ENCODE measurements at places on chromosomes 12 and 14. TPM values are rescaled to one million over a fixed set of nuclear protein-coding genes. Genes with fewer than 3 reads are reported as not detected.

DNA sequence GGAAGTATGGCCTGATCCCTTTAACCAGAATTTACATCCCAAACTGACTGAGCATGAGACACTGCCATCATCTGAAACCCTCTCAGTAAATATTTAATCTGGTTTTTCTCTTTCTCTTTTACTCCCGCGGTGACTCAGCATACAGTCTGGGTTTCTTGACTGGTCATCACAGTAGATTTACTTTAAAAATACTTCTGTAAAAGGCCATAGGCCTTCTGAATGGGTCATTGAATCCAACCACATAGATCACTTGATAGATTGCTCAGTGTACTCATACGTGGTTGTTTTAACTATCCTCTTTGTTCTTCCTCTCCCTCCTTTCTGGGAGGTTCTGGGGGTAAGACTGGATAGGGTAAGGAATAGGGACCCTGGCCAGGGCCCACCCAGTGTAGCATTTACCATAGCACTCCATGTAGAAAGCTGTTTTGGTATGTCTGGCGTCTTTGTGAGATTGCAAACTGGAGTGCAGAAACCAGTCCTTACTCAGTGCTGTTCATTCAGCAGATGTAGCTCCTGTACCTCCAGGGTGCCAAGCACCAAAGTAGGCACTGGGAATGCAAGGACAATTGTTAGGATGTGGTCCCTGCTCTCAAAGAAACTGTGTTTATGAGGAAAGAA lies 165.7 kb downstream of the SRGAP1 start:
- H3K4me3 ChIP-seq: no peak overlapping the region
- H3K4me1 ChIP-seq: peaks cover 12% of the 10 kb centered on the region
- H3K27ac ChIP-seq: no peak overlapping the region
- H3K36me3 ChIP-seq: no peaks in the 10 kb centered on the region

- DNase-seq: no peak
- peaks cover 5% of the 10 kb centered on the region for H3K4me1 ChIP-seq
- H3K4me3 ChIP-seq: no peak overlapping the region
- no peaks in the 10 kb centered on the region for H3K36me3 ChIP-seq
- H3K27me3 ChIP-seq: peaks cover 5% of the 10 kb centered on the region
These were observed 3.8 kb downstream of the TMEM179 start for GRCh38 chr14:104600805-104601204.

DNA sequence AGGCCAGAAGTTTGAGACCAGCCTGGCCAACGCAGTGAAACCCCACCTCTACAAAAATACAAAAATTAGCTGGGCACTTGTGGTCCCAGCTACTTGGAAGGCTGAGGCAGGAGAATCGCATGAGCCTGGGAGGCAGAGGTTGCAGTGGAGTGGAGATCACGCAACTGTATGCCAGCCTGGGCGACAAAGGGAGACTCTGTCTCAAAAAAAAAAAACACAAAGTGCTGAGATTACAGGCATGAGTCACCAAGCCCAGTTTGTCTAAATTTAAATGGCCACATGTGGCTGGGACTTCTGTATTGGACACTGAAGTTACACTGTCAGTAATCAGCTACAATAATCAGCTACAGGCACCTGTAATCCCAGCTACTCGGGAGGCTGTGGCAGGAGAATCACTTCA lies 100.9 kb upstream of the AEBP2 start:
- no peaks in the 10 kb centered on the region for H3K4me1 ChIP-seq
- no peaks in the 10 kb centered on the region for H3K27me3 ChIP-seq
- H3K27ac ChIP-seq: no peak overlapping the region
- peaks cover 10% of the 10 kb centered on the region for H3K36me3 ChIP-seq
- no peak for DNase-seq
- no peak overlapping the region for H3K4me3 ChIP-seq

ACVR1B gene
- 41.7 TPM for total RNA-seq

BICDL1 gene
- total RNA-seq: 5.2 TPM

DNA sequence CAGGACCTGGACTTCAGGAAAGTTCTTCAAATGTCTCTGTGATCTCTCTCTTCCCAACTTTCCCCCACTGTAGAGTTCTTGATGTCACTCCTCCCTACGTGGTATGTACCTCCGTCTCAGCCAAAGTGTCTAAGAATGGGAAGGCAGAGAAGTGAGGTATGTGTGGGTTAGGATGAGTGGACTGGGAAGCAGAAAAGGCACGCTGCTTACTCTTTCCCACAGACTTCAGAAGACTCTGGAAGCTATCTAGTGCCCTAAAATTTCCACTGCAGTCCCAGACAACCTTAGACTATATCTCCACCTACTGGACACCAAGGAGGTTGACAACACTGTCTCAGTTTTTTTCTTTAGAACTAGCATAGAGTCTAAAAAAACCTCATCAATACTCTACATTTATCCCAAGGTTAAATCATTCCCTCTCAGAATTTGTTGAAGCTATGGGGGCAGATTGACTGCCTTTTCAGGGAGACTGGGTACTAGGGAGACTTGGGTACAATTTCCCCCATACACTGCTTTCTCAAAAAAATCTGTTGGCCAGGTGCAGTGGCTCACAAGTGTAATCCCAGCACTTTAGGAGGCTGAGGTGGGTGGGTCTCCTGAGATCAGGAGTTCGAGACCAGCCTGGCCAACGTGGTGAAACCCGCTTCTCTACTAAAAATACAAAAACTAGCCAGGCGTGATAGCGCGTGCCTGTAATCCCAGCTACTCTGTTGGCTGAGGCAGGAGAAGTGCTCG lies 20.6 kb upstream of the ITGA5 start:
- no peaks in the 10 kb centered on the region for H3K4me1 ChIP-seq
- H3K36me3 ChIP-seq: no peaks in the 10 kb centered on the region
- H3K27me3 ChIP-seq: no peaks in the 10 kb centered on the region
- DNase-seq: peak; percentile 78
- no peak overlapping the region for H3K27ac ChIP-seq

MGAT4C gene
- 1.2 TPM for total RNA-seq

CCND2 gene
- 93.9 TPM for total RNA-seq

EIF2S1 gene
- 72.7 TPM for total RNA-seq

GALNT6 gene
- total RNA-seq: 36.0 TPM

DNA sequence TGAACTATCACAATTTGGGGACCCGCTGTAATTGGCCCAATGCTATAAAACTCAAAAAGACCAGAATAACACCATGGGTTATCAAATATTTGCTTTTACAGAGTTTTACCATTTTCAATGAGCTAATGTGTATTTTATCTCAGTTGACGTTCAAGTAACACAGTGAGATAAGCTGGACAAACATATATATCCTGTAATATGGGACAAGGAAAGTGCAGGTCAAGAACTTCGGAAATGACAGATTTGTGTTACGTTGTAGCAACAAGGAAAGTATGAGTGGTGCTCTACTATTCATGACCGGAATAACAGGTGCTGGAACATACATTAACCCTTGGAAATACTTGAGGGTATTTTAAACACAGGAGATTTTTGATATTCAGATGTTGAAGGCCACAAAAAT lies 566.4 kb upstream of the FLRT2 start:
- H3K4me1 ChIP-seq: no peaks in the 10 kb centered on the region
- peaks cover 58% of the 10 kb centered on the region for H3K27me3 ChIP-seq
- no peaks in the 10 kb centered on the region for H3K36me3 ChIP-seq
- H3K4me3 ChIP-seq: no peak overlapping the region
- DNase-seq: peak; percentile 66
- H3K27ac ChIP-seq: no peak overlapping the region

DNAI7 gene
- 11.9 TPM for total RNA-seq

FAIM2 gene
- total RNA-seq: 0.57 TPM

DNA sequence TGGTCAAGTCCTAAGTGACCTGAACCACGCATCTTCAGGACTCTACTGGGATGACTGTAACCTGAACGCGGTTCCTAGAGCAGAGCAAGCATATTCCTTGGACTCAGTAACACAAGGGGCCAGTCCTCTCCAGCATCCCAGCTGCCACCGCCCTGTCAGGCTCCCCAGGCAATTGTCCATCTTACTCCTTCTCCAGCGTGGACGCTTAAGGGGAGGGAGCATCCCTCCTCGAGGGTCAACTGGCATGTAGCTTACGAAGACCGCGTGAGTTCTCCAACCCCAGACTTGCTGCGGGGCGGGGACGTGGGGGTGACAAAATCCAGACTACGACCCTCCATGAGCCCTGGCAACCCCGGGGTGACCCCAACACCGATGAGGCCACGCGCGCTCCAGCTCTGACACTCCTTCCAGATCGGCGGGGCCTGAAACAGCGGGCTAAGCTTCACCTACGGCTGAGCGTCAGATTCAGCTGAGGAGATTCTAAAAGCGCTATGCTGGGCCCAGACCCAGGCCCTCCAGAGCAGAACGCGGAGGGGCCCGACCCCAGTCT lies 846 bp upstream of the MTHFD1 start:
- peak overlapping the region; percentile 89 for H3K27ac ChIP-seq
- H3K36me3 ChIP-seq: no peaks in the 10 kb centered on the region
- no peaks in the 10 kb centered on the region for H3K4me1 ChIP-seq
- no peaks in the 10 kb centered on the region for H3K27me3 ChIP-seq
- H3K4me3 ChIP-seq: peak overlapping the region; percentile 64
- DNase-seq: peak; percentile 56

PLA2G1B gene
- 6.5 TPM for total RNA-seq

DNA sequence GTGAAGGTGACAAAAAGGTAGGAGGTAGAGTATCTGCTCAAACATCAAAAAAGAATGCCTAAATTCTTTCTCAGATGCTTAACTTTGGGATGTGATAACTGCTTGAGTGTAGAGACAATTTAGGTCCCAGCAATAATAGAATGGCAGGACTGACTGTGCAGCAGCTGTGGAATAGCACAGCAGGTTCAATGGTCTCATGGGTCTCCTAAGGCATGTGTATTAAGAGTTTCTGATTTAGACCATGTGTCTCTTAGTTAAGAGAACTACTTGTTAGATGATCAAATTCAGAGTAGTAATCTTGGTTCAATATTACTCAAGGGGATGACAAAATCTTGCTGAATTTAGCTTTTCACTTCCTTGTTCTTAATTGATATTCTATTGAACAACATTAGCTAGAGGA lies 72.0 kb downstream of the ALX1 start:
- H3K27ac ChIP-seq: no peak overlapping the region
- no peak overlapping the region for H3K4me3 ChIP-seq
- no peaks in the 10 kb centered on the region for H3K36me3 ChIP-seq

RDH12 gene
- total RNA-seq: not detected

ASIC1 gene
- 2.0 TPM for total RNA-seq

GRCh38 chr12:112322882-112323547 lies 59.2 kb downstream of the HECTD4 start:
- no peak overlapping the region for H3K27ac ChIP-seq
- peaks cover 5% of the 10 kb centered on the region for H3K4me1 ChIP-seq
- no peak for DNase-seq
- H3K27me3 ChIP-seq: no peaks in the 10 kb centered on the region

DCD gene
- not detected for total RNA-seq

- H3K4me1 ChIP-seq: peaks cover 23% of the 10 kb centered on the region
- H3K4me3 ChIP-seq: no peak overlapping the region
- H3K36me3 ChIP-seq: no peaks in the 10 kb centered on the region
- H3K27me3 ChIP-seq: no peaks in the 10 kb centered on the region
- DNase-seq: no peak
These were observed 16.7 kb downstream of the PPP1R13B start for GRCh38 chr14:103830511-103831270.

RNASE7 gene
- not detected for total RNA-seq

- no peak overlapping the region for H3K4me3 ChIP-seq
- DNase-seq: no peak
- H3K27me3 ChIP-seq: no peaks in the 10 kb centered on the region
- no peaks in the 10 kb centered on the region for H3K4me1 ChIP-seq
These were observed 17.6 kb upstream of the SLC16A7 start for GRCh38 chr12:59578254-59578653.

GRCh38 chr14:54676812-54677708 lies 110.1 kb downstream of the SAMD4A start:
- peak overlapping the region; percentile 92 for H3K27ac ChIP-seq
- no peaks in the 10 kb centered on the region for H3K36me3 ChIP-seq
- no peak overlapping the region for H3K4me3 ChIP-seq
- peaks cover 58% of the 10 kb centered on the region for H3K4me1 ChIP-seq

DNA sequence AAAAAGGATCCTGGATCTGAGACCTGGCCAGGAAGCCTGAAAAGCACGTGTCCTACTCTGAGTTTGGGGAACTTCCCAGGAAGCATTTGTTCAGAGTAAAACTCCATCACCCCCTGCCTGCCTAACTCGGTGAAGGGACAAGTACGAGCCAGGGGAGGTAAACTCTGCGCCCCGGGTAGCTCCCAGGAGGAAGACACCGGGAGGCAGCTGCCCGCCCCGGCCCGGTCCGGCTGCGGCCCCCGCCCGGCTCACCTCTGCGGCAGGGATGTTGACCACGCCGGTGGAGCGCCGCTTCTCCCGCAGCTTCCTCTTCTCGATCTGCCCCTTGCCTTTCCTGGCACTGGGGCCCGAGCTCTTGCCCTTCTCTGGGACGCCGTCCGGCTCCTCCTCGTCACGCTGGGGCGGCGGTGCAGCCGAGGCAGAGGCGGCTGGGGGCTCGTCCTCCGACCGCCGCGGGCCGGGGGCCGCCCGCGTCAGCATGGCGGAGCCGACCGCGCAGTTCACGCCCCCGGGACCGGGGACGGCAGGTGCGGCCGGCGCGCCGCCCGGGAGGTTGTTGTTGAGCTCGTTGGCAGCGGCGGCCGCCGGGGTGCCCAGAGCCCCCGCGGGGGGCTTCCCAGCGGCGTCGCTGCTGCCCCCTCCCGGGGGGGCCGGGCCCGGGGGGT lies 1.2 kb downstream of the PAWR start:
- H3K4me1 ChIP-seq: peaks cover 3% of the 10 kb centered on the region
- peak overlapping the region; percentile 67 for H3K4me3 ChIP-seq
- H3K27me3 ChIP-seq: peaks cover 37% of the 10 kb centered on the region
- H3K36me3 ChIP-seq: no peaks in the 10 kb centered on the region

GRCh38 chr14:38578278-38578681 lies 322.4 kb upstream of the CLEC14A start:
- no peak overlapping the region for H3K27ac ChIP-seq
- no peaks in the 10 kb centered on the region for H3K4me1 ChIP-seq
- DNase-seq: no peak
- no peaks in the 10 kb centered on the region for H3K27me3 ChIP-seq
- H3K4me3 ChIP-seq: no peak overlapping the region
- H3K36me3 ChIP-seq: no peaks in the 10 kb centered on the region

ZDHHC22 gene
- not detected for total RNA-seq

GRCh38 chr12:113222730-113223531 lies 1.7 kb downstream of the TPCN1 start:
- peak; percentile 95 for DNase-seq
- H3K4me1 ChIP-seq: peaks cover 11% of the 10 kb centered on the region
- no peaks in the 10 kb centered on the region for H3K27me3 ChIP-seq
- peak overlapping the region; percentile 96 for H3K27ac ChIP-seq

GRCh38 chr14:92385561-92385960 lies 62.6 kb downstream of the SLC24A4 start:
- peaks cover 3% of the 10 kb centered on the region for H3K27me3 ChIP-seq
- DNase-seq: no peak
- no peak overlapping the region for H3K4me3 ChIP-seq
- H3K36me3 ChIP-seq: no peaks in the 10 kb centered on the region
- peaks cover 4% of the 10 kb centered on the region for H3K4me1 ChIP-seq

MLH3 gene
- total RNA-seq: 60.6 TPM

SCN8A gene
- 0.46 TPM for total RNA-seq

DNA sequence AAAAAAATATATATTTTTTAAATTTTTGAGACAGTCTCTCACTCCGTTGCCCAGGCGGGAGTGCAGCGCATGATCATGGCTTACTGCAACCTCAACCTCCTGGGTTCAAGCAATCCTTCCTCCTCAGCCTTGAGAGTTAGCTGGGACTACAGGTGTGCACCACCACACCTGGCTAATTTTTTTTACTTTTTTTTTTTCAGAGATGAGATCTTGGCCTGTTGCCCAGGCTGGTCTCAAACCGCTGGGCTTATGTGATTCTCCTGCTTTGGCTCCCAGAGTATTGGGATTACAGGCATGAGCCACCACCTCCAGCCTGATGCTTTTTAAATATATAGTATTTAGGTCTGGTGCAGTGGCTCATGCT lies 24.5 kb downstream of the MDM2 start:
- no peak for DNase-seq
- no peaks in the 10 kb centered on the region for H3K27me3 ChIP-seq
- H3K4me3 ChIP-seq: no peak overlapping the region
